ENCODE measurements at places on chromosomes 3 and 15.

DNA sequence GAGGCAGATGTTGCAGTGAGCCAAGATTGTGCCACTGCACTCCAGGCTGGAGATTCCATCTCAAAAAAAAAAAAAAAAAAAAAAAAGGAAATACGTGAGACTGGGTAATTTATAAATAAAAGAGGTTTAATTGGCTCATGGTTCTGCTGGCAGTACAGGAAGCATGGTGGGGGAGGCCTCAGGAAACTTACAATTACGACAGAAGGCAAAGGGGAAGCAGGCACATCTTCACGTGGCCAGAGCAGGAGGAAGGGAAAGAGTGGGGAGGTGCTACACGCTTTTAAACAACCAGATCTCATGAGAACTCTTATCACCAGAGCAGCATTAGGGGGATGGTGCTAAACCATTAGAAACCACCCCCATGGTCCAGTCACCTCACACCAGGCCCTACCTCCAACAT is 138.2 kb upstream of the IL12A start:
- no peak for DNase-seq

DNA sequence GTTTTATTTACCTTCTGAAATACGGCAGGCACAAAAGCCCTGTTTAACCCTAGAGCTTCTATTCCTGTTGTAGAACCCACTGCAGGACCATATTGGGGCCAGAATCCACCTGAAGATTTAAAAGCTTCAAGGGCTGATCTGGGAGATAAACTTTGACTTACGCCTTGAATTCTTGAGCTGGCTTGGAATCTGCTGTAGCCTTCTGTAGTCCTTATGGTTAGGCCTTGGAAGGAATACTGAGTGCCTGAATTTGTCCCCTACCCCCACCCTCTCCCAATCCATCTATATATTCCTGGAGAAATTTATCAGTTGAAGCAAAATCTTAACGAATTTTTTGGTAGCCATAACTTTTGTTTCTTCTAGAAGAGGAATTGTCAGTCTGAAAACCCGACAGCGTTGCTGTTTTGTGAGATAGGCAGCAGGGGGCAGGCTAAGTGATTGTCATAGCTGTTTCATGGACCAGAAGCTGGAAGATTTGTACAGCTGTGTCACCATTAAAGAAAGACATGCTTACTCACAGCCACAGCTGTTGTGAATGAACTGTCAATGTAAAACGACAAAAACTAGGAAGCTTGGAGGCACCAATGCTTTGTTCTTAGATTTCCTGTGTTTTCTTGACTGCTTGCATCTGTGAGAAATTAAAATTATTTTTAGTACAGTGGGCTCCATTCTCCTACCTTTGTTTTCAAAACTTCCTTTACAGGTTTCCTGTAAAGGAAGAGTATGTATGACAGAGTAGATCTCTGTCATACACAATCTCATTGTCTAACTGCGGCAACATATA is 12.8 kb downstream of the LXN start:
- peak; percentile 35 for DNase-seq

GRCh38 chr15:61337541-61337940 is 108.4 kb upstream of the RORA start:
- DNase-seq, result no peak

- no peak for DNase-seq
Observed at GRCh38 chr3:150469031-150469930, 61.2 kb downstream of the TSC22D2 start.

GRCh38 chr3:59884409-59884808 is 834.6 kb upstream of the CFAP20DC start:
- DNase-seq, result no peak

DNA sequence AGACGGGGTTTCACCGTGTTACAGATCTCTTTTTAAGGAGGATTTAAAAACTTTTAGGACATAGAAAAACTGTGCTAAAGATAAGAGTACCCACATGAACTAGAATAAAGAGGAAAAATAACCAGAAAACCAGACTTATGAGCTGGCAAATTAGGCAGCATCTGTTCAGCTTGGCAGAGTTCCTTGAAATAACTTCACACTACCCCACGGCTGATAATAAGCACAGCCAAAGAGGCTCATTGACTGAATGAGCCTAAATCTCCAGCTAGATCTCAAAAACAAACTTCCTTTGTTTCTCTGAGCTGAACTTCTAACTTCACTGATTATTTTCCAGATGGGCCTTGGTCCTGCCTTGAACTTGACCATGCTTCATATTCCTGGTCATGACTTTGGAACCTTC is 26.7 kb upstream of the PIK3R4 start:
- no peak for DNase-seq

Measured in activated CD4-positive, alpha-beta T cell treated with anti-CD3 and anti-CD28 coated beads for 4 hours (primary cell).